ENCODE measurements at places on chromosomes 6 and 20.

DNA sequence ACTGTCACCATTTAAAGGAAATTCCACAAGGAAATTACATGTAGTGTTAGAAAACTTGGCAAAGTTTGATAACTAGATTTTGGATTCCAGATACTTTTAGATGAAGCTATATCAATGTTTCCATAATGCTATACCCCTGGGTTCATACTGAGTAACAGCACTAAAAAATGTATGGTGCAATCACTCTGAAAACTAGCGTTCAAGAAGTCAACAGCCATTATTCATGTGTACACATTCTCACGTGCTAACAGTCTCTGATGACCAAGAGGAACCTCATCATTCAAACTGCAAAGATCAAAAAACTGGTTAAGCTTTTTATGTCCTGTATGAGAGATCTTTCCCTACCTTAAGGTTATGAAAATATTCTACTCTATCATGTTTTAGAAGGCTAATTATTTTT, 197.6 kb downstream of the GMDS start:
- DNase-seq, result no peak

- DNase-seq, result no peak
Measured at GRCh38 chr6:16999491-17000436, 102.1 kb upstream of the STMND1 start.

DNA sequence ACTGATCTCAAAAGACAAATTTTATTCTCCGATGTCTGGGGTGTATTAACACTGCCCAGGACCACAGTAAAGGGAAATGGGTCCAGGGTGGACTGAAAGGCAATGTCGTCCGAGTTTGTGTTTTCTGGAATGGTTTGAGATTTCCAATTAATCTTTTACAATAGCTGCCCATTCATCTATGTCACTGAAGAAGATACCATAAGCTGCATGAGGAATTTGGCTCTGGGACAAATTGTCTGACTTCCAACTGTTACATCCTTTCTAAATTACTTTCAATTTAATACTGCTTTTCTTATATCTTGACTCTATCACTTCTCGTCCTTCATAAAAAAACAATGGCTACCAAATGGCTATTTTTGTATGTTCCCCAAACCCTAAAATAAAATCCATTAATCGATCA, 130.7 kb upstream of the KCNK16 start:
- no peak for DNase-seq

DNA sequence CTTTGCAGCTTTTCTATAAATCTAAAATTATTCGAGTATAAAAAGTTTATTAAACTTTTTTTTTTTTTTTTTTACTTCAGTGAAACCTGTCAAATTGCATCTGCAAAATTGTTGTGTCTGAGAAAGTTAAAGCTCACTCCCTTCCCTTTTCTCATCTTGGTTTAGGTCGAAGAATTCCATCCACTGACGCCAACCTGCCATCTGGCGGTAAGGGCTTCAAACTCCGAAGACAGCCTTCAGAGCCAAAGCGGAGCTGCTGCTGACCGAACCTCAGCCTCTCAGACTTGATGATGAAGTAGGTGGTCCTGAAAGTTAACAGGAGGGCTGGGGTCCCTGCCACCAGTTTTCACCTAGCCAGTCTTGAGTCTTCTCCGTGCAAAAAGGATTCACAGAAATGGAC, 29.6 kb upstream of the VAPB start:
- no peak for DNase-seq

GRCh38 chr6:83311231-83311630, 118.1 kb downstream of the RWDD2A start:
- no peak for DNase-seq

DNA sequence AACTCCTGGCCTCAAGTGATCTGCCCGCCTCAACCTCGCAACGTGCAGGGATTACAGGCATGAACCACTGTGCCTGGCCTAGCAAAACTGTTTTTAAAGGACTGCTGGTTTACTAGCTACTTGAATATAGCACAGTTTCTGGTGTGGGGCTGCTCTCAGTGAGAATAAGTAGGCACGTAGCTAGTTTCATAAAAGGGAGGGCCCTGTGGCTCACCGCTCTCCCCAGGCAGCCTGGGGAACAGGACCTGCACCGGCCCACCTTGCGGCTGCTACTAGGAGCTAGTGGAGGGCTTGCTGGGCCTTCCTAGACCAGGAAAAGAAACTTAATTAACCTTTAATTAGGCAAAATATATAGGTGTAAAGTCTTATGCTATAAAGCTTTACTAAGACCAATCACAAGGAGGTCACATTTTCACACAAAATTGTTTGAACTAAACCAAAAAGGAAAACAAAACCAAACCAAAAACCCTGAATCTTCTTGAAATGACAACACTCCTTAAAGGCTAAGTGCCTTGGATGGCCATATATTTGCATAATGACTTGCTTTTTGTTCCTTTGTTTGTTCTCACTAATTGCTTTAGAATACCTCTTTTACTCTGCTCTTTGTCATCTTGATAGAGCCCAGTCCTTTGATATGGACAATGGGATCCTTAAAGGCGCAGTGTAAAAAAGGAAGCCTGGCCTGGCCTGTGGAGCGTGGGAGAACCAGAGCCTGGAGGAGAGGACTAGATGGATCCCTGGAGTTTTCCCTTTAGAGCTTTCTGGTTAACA, 69.5 kb upstream of the SAMD5 start:
- no peak for DNase-seq

DNA sequence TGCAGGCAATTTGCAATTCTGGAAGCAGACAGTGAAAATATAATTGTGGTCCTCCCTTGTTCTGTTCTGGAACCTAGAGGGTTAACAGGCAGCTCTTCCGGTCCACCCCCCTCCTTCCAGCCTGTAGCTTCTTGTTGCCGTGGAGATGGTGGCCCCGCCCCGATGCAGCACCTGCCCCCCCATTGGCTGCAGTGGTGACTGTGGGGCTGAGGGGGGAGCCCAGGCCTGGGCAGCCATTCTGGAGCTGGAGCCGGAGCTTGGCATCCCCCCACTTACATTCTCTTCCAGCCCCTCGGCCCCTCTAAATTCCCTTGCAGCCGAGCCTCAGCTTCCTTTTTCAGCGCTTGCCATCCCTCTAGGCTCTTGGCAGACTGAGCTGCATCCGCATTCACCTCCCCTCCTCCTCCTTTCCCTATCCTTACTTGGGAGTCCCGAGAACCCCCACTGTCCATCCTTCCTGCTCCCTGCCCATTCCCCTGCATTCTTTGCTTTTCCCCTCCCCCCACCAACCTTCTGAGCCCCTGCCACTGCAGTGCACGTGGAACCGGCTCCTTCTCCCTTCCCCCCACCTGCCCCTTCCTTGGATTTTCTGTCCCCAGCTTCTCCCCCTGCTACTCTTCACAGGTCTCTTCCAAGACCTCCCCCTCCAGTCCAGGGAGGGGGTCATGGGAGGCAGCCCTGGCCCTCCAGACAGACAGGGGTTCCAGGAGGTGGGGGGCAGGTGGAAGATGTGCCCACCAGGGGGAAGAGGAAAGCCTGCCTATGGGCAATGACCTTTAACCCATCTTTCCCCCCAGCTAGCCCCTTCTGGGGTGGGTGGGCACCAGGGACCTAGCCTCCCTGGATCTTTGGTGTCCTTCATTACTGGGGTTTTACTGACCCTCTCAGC, 11.4 kb downstream of the SYNGAP1 start:
- peak; percentile 69 for DNase-seq

- DNase-seq, result no peak
Measured at GRCh38 chr20:2485661-2486060, 15.1 kb upstream of the SNRPB start.

- DNase-seq, result no peak
Measured at GRCh38 chr20:39576771-39577170, 614.6 kb downstream of the DHX35 start.

DNA sequence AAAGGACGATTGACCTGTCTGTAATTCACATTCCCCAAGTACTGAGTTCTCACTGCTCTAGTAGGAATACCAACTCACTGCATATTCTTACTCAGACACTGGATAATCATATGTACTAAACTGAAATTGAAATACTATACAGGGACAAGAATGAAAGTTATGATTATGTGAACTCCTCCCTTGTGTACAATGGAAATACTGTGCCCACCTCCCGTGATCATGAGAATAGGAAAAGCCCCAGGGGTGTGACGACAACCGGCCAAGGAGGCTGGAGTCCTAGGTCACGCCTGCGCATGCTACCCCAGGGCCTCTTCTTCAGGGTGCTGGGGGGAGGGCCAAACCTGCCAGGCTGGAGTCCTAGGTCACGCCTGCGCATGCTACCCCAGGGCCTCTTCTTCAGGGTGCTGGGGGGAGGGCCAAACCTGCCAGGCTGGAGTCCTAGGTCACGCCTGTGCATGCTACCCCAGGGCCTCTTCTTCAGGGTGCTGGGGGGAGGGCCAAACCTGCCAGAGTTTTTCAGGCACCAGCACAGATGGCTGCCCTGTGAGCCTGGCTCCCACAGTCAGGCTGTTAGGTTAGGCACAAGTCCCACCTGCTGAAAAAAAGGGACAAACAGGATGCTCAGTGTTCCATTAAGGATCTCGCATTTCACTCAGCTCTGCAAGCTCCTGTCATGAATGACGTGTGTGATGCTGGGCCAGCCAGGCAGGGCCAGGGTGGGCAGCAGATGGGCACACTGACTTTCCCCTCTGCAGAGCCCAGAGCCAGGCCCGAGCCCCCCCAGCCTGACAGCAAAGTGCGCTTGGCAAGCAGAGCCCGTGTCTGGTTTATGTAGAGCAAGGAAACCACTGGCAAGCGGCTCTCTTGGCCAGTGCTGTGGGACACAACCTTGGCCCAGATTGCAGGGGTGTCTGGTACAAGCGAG, 107.7 kb downstream of the FOXF2 start:
- DNase-seq, result no peak

- no peak for DNase-seq
Measured at GRCh38 chr6:6235786-6236185, 84.7 kb downstream of the F13A1 start.

- no peak for DNase-seq
Measured at GRCh38 chr6:4929097-4929718, 74.6 kb downstream of the RPP40 start.

DNA sequence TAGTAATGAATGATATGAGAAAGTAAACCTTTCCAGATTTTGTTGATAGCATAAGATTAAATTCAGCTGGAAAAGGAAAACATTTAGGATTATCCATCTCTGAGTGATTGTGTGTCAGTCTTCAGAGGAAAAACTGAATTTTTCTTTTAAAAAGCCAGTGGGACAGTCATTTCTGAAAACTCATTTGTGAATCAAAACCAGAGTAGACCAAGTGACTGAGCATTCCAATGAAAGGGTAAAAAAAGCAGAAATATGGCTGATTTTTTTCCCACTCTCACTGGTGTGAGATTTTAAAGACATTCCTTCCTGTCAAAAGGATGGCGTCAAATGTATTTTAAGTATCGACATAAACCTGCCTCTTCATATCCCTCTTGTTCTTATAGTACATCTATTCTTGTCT, 214.0 kb downstream of the GMPR start:
- DNase-seq, result no peak

DNA sequence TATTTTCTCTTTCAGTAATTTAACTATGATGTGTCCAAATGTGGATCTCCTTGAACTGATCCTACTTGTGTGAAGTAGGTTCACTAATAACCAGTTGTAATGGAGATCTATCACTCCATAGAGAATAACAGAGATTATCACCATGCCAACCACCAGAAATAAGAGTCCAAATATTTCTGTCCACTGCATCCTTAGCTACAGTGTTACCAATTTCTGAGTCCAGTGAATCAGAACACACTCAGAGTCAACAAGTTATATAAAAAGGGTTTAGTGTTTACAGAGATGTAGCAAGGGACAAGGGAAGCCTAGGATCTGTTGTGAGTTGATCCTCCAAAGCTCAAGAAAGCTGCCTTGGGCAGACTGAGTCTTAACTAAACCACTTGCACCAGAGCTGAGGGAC, 882.8 kb downstream of the TBC1D32 start:
- DNase-seq, result no peak

DNA sequence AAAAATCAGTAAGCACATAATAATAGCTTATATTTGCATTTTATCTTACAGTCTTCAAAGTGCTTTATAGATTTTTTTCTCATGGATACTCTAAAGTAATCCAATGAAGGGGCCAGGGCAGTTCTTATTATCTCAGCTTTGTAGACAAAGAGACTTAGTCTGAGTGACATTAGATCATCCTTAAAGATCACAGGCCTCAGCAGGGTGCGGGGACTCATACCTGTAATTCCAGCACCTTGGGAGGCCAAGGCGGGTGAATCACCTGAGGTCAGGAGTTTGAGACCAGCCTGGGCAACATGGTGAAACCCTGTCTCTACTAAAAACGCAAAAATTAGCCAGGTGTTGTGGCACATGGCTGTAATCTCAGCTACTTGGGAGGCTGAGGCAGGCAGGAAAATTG, 14.5 kb downstream of the FERMT1 start:
- no peak for DNase-seq

DNA sequence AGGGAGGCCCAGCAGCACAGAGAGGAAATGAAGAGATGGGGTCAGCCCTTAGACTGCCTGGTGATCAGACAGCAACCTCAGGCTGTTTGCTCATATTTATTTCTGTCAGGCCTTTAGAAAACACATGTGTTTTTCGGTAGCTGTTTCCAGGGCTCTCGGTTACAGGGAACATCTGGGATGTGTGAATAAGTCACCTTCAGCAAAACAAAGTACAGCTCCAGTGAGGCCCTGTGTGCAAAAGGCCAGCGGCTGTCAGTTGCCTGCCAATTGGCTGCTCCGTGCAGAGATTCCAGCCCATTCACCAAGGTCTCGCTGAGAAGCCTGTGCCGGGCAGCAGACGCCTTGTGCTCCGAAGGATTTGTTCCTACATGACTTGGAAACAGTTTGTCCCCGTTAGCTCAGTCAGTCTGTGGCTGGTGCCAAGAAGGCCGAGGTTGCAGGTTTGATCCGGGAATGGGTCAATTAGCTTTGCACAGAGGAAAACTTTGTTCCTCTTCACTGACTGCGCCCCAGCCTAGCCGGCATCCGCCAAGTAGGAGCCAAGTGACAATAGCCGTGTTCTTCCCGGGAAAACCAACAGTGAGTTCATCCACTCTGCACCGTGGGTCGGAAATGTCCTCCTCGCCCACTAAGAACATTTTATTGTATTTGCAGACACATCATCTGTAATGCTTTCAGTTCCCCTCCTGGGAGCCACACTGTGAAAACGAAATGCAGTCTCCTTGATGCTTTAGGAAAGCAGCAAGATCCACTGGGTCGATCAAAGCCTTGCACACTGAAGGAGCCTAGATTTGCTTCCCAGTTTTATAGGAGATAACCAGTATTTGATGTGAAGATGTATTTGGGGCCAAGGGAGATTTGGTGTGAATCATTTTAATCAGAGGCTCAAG, 315.4 kb upstream of the CDYL start:
- DNase-seq, result no peak

- no peak for DNase-seq
Measured at GRCh38 chr6:162187168-162187935, 540.2 kb downstream of the PRKN start.

All from stimulated activated CD4-positive, alpha-beta T cell treated with anti-CD3 and anti-CD28 coated beads, Interleukin-4, amount 100 ng/mL, for 4 hours (primary cell).